Nephron progenitor cell (in vitro differentiated cells): ENCODE measurements at places on chromosomes 11 and 22.

- DNase-seq, result no peak
Measured at GRCh38 chr11:76568139-76568538, 102.4 kb downstream of the LRRC32 start.

- DNase-seq, result no peak
Measured at GRCh38 chr11:61356706-61357105, 5.0 kb downstream of the CYB561A3 start.

DNA sequence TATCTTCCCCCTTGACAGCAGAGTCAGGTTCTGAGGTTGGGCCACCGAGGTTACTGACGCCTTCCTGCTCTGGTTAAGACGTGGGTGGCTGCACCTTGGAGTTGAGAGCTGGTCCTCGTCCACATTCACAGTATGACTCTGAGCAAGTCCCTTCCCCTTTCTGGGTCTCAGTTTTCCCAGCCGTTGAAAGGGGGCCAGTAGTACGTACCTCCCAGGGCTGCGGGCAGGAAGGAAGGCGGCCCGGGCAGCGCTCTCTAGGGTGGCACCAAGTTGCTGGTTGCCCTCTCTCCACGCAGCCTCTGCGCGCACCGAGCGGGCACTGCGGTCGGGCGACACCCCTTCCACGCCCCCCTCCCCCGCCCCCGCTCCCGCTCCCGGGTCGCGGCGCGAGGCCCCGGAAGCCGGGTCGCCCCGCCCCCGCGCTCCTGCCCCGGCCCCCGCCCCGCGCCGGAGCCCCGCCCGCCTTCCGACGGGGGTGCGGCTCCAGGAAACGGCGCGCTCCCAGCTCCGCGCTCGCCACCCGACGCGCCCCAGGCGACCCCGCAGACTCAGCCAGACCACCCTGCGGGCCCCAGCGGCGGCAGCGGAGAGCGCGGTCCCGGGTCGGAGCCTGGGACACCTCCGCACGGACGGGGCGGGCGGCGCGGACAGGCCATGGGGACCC lies at the start of gene EHBP1L1:
Gene EHBP1L1, plus strand, starts transcription at position 486 of the 664 bp plus-strand sequence. CDS start 250 bp downstream, outside the sequence.
- DNase-seq, result peak; percentile 77

GRCh38 chr11:65779919-65780769 lies 632 bp downstream of the AP5B1 start:
- DNase-seq, result peak; percentile 77

- no peak for DNase-seq
Measured at GRCh38 chr22:29152954-29153719, 52.6 kb upstream of the EMID1 start.

- DNase-seq, result no peak
Measured at GRCh38 chr11:6268820-6269219, 9.2 kb downstream of the CCKBR start.

- DNase-seq, result no peak
Measured at GRCh38 chr11:67323526-67323925, 20.2 kb downstream of the SSH3 start.

- no peak for DNase-seq
Measured at GRCh38 chr11:102423936-102424335, 28.6 kb downstream of the TMEM123 start.

DNA sequence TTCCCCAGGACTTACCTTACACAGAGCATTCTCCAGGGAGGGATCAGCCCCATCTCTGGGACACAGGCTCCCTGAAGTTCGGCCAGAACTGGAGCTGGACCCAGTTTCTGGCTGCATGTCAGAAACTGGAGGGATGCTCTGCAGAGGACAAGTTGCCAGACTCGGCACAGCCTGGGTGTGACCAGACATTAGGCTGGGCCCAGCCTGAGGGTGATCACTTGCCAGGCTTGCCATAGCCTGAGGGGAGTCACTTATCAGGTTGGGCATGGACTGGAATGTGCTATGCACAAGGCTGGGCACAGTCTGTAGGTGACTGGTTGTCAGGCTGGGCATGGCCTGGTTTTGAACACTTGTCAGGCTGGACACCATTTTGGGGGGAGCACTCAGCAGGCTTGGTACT lies 30.7 kb upstream of the STK33 start:
- no peak for DNase-seq

- DNase-seq, result peak; percentile 30
Measured at GRCh38 chr11:115324581-115325432, 179.4 kb downstream of the CADM1 start.

- peak; percentile 82 for DNase-seq
Measured at GRCh38 chr11:110173811-110174644, 80.8 kb downstream of the ZC3H12C start.

DNA sequence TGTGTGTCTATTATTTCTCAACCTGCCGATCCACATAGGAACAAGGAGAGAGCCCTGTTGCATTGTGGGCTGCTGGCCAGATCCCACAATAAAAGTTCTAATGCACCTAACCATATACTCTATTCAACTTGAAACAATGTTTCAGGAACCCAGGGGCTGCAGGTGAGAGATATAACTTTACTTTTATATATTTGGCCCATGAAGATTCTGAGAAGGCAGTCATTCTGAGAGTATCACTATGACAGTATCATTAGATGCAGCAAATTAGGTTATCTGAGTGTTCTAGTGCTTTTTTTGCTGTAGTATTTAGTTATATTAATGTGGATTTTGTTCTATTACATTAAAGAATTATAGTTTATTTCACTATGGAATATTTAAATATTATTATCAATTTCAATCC lies 655.1 kb upstream of the ARHGAP42 start:
- DNase-seq, result no peak

DNA sequence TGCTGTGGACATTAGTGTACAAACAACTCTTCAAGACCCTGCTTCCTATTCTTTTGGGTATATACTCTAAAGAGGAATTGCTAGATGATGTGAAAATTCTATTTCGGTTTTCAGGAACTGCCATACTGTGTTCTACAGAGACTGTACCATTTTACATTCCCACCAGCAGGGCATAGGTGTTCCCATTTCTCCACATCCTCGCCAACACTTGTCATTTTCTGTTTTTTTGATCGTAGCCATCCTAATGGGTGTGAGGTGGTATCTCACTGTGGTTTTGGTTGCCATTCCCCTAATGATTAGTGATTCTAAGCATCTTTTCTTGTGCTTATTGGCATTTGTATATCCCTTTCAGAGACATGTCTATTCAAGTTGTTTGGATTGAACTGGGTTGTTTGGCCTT lies 29.8 kb upstream of the GRK3 start:
- DNase-seq, result no peak

DNA sequence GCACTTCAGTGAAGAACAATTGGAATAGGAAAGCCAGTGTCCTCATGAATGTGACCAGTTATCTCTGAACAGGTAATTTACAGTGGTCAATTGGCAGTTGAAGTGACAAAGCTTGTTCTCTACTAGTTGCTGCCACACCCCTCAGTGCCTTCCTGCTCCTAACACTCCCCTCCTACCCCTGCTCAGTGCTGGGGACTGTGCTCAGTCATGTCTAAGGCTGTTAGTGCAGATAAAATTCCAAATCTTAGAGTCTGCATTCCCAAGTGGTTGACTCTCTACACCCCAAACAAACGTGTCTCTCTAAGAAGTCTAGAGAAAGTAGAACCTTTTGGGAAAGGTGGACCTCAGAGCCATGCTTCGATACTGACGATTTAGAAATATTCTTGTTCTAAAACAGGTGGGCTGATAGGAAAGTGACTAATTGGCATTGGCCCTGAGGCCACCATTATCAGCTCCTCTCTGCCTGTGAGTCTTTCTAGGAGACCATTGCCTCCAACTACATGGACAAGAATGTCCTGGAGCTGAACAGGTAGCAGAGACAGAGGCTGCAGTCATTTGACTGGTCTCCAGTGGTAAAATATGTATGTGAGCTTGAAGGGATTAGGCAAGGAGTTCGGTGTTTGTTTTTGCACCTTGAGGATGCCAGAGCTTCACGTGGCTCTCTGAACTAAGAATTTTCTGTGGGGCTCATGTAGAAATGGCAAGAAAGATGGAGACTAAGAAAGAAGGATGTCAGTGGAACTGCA lies 22.1 kb upstream of the NNMT start:
- DNase-seq, result no peak

DNA sequence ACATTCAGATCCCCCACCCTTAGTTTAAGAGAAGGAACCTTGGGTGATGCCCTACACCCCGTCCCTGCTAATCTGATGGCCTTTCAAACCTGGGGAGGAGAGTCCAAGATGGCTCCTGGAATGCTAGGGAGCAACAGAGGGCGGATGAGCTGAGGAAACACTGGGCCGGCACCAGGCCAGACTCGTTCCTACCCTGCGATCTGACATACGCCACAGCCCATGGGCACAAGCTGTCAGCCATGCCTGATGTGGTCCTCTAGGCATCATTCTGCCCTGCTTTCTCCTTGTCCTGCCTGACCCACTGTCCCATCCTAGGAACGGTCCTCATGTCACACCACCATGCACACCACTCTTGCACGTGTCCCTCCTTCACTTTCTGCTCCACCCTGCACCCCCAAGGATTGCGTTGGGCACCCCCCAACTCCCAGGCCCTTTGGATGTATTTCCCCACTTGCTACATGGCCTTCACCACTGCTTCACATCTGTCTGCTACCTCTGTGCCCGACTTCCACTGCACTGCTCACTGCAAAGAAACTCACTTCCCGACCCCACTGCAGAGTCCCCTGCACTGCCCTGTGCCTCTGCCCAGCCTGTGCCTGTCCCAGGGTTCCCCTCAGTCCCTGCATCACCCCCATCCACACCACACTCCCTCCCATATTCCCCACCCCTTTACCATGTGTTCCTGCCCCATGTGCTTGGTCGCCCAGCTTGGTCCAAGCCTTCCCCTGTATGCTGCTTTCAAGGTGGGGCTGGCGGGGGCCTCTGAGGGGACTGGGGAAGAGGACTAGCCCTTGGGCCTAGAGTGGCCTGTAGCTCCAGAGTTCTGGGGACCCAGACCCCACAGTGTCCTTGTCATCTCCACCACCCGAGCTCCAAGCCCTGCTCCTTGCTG lies 29.2 kb downstream of the USP35 start:
- DNase-seq, result no peak

DNA sequence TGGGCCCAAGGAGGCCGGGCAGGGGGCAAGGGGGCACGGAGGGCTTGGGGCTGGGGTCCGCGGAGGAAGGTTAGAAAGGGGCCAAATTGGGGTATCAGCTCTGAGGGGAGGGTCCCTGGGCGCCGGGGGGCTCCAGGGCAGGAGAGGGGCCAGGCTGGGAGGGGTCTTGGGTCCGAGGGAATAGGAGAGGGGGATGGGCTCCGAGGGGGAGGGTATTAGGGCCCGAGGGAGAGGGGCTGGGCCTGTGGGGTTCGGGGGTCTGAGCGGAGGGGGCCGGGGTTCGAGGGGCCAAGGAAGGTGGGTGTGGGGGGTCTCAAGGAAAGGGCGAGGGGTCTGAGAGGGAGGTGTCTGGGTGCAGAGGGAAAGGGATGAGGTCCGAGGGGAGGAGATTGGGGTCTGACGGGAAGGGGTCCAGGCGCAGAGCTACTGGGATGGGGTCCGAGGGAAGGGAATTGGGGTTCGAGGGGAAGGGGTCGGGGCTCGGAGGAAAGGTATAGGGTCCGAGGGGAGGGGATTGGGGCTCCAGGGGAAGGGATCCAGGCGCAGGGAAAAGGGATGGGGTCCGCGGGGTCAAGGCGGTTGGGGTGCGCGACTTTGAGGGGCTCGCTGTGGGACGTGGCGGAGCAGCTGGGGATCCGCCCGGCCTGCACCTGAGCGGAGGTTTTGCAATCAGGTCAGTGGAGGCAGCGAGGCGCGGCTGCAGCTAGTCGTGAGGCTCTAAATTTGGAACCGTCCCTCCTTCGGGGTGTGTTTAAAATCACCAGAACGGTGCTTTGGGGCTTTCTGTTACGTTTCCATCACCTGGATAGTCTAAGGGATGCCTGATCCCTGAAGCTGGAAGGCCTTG lies 728 bp downstream of the CTTN start:
- DNase-seq, result peak; percentile 29

- no peak for DNase-seq
Measured at GRCh38 chr11:60184824-60185511, 2.1 kb upstream of the MS4A6A start.

DNA sequence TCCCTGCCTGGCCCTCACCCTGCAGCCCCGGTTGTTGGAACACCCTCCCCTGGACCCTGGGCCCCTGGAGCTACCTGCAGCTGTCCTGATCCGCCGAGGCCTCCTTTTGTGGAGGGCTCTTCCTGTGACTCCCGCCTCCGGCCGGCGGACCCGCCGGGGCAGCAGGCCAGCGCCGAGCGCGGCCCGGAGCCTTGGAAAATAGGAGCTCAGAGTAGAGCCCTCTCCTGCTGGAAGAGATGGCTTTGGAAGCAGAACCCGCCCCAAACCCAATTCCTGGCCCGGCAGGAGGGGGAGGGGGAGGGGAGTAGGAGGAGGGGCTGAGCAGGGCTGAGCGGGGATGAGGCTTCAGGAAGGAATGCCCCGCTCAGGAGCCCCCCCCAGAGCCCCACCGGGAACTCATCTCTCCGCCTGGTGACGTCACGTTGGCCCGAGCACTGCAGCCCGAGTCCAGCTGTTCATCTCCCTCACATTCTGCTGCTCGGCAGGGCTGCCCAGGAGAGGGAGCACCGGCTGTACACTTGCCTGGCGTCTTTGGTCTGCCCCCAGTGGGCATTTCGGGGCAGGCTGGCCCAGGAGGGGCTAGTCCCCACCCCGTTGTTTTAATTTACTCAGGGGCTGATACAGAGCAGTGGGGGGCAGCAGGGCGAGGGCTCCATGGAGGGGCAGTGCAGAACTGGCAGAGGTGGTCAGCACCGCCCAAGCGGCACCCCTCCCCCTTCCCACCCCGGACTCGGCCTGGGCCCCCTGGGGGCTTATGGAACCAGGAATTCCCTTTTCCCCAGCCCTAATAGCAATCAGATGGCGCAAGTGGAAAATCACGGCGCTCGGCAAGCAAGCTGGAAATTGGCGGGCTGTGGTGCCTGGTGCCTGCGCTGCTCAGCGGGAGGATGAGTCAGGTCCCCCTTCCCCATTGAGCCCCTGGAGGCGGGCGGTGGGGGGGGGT lies at the start of gene MRGPRF:
Gene MRGPRF, minus strand, starts transcription at position 238 of the 943 bp plus-strand sequence. CDS start 3,345 bp downstream, outside the sequence.
- peak; percentile 33 for DNase-seq

- DNase-seq, result peak; percentile 15
Measured at GRCh38 chr11:45410391-45411227, 124.5 kb upstream of the SYT13 start.

GRCh38 chr11:9765320-9766101 lies 101.6 kb downstream of the SWAP70 start:
- DNase-seq, result peak; percentile 75

GRCh38 chr11:67628710-67629385 lies 889 bp downstream of the NUDT8 start:
- DNase-seq, result no peak

DNA sequence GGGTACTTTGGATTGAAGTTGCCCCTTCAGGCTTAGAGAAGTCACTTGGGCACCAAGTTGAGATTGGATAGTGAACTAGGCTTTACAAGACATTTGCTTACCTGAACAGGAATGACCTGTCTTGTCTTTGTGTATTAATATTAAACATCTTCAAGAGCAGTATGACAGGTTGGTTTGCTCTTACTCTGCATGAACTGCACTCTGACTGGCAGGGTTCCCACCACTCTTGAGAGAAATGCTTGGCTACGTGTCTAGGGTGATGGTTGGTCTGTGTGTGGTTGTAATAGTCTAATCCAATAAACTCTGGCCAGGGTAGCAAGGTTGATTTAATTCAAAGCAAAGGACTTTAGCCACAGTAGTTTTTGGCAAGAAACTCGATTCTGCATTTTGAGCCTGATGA lies 20.1 kb upstream of the SPTBN2 start:
- DNase-seq, result no peak

DNA sequence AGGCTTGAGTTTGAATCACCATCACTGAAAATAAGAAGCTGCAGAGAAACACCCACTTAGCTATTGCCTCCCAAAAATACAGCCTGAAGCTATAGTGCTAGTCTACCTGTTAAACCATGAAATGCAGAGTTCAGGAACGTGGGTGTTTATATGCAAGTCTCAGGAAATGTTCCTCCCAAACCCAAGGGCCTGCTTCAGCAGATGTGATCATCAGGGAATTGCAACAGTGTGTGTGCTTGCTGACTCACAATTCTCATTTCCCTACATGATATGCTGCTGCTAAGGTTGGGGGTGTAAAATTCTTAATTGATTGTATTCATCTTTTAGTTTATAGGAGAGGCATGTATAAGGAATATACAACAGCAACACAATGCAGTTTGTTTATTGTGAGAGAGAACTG lies 49.6 kb downstream of the NUP98 start:
- DNase-seq, result no peak
